ENCODE measurements at places on chromosomes 7 and 10.

- DNase-seq = no peak
Observed at GRCh38 chr10:108633046-108633445, 1290.3 kb downstream of the XPNPEP1 start.

DNA sequence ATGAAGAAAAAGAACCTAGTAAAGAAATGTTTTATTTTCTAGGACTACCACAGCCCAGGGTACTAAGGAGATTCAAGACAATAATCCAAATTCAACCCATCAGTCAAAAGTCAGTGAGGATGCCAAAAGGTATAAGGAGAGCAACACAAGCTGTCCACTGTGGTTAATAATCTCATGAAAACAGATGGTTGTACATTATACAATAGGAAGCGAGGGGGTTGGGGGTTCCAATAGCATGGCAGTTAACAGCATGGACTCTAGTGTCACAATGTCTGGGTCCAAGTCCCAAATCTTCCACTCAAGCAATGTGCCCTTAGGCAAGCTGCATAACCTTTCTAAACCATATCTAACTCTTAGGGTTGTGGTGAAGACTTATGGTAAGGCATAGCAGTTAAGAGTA is 35.1 kb downstream of the BRAF start:
- DNase-seq = no peak

DNA sequence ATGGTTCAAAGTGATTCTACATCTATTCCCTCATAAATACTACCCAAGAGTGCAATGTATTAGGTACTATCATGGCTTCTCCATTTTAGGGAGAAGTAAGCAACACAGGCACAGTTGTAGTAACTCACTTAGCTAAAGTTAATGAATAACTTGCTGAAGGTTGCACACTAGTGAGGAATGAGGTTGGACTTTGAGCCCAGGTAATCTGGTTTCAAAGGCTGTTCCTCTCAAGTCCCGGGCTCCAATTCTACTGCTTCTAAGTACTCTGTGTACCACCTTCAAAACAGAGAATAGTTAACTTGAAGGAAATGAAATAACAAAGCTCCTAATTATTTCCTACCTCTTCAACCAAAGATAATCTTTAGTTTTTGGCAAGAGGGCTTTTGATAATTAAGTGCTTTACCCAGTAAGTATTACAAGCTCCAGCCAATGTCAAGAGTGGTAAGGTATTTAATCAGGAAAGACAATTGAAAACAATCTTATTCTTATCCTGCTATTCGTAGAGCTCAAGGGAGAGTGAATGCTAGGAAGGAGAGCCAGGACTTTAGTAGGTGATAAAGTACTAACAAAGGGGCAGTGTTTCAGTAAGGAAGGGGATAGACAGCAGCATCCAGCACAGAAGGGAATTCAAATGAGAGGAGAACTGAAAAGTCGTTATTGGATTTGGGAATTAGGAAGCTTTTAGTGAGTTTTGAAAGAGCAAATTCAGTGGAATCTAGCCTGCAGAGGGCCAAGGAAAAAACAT is 158.2 kb upstream of the PTPRZ1 start:
- no peak for DNase-seq

- DNase-seq = no peak
Observed at GRCh38 chr7:138907201-138907847, 73.9 kb downstream of the KIAA1549 start.

DNA sequence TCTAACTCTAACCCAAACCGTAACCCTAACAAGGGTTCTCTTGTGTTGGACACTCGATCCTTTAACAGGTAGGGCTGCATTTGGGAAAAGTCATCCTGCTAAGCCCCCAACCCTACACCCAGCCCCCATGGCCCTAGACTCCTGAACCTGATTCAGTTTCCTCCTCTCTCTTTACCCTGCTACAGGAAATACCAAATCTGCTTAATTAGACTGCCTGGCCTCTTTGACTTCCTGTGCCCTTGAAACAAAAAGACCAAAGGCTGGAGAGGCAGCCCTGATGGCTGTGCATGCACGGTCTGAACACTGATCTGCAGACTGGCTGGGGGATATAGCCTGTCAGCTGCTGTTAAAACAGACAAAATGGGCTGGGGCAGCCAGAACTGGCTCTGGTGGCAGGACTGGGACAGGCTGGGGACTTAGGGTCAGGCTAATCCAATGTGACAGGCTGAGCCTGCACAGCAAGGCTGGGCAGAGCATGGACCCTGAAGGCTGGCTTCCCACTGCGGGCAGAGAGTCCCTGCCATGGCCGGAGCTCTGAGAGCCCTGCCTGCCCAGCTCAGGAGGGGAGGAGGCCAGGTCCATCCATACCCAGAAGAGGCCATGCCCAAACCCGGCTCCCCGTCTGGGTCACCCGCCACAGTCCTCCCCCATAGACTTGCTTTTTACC is 51.0 kb upstream of the MSMB start:
- no peak for DNase-seq
